Fibroblast of the aortic adventitia (primary cell): ENCODE measurements at places on chromosomes 2 and 18. TPM values are rescaled to one million over a fixed set of nuclear protein-coding genes. Genes with fewer than 3 reads are reported as not detected.

GRCh38 chr18:59839931-59840685 lies 59.7 kb upstream of the PMAIP1 start:
- DNase-seq: no peak

DNA sequence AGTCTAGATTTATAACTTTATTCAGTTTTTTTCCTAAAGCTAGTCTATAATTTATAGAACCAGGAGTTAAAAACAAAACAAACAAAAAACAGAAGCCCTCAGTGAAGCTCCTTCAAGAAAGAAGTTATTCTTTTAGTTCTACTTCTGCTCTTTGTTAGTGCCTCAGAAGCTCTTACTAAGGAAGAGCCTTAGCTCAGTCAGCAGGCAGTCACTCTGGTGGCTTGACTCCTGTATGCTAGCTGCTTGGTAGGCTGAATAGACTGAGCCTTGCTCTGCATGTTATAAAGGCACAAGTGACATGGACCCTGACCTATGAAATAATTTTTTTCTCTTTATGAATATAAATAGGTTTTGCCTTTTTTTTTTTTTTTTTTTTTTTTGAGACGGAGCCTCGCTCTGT lies 24.8 kb downstream of the NCOA1 start:
- no peak for DNase-seq

Gene PMAIP1
- 2.6 and 18.2 TPM in 2 replicates for total RNA-seq

Gene BIRC6
- 102 and 133 TPM in 2 replicates for total RNA-seq

DNA sequence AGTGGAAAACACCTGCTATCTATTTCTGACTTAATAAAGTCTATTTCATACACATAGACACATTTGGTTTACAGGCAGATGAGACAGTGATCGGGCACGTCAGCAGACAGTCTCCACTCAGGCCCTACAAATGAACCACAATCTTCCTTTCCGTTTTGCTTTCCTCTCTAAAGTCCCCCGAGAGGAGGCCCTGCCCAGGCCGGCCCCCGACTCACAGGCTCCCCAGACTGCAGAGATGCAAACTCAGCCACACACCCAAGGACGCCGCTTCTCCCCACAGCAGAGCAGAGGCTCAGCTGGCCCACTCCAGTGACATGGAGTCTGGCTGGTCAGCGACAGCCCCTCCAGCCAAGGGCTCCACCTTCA lies 9.3 kb upstream of the MTERF4 start:
- no peak for DNase-seq

DNA sequence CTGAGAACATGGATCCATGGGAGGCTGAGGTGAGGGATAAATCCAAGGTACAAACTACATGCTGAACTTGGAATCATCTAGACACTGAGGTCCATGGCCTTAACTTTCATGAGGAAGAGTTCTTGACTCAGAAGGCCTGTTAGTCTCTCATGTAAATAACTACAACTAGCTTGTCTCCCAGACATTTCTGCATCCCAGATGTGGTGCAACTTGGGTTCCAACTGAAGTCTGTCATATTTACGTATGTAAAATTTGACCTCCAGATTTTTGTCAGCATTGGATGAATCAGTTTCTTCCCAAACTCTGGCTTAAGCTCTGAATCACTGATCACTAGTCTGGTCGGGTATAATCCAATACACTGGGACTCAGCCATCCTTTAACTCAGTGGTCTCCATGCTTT lies 306.9 kb downstream of the PDE11A start:
- DNase-seq: no peak

DNA sequence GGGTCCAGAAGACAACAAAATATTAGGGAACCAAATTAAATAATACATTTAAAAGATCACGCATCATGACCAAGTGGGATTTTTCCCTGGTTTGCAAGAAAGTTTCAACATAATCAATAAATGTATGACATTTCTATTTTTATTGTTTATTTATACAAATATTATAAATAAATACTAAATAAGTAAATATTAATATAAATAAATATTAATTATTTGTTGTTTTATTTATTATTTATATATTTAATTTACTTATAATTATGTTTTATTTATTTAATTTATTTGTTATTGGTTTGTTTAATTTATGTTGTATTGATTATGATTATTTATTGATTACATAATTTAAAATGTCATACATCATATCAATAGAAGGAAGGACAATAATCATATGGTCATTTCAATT lies 242.5 kb upstream of the HNMT start:
- DNase-seq: no peak

DNA sequence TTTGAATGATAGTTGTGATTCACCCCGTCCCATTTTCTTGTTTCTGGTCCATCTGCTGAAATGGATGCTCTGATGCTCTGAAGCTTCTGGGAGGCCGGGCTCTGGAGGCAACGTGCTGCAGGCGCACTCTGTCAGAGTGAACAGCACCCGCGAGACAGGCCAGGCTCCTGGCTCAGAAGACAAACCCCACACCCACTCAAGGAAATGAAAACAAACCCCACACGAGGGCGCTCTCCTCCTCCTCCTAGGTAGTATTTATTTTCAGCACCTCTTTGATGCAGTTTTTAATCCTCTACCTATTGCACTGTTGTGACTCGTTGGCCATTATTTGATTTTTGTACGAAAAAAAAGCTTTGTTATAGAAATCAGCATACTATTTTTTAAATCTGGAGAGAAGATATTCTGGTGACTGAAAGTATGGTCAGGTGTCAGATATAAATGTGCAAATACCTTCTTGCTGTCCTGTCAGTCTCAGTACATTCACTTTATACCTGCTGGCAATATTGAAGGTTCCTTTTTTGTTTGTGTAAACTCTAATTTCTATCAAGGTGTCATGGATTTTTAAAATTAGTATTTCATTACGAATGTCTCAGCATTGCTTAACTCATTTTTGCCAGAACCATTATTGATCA lies 10.3 kb upstream of the CHST10 start:
- peak; percentile 59 for DNase-seq

- DNase-seq: no peak
Observed at GRCh38 chr2:57947398-57947797, 99.2 kb upstream of the VRK2 start.

DNA sequence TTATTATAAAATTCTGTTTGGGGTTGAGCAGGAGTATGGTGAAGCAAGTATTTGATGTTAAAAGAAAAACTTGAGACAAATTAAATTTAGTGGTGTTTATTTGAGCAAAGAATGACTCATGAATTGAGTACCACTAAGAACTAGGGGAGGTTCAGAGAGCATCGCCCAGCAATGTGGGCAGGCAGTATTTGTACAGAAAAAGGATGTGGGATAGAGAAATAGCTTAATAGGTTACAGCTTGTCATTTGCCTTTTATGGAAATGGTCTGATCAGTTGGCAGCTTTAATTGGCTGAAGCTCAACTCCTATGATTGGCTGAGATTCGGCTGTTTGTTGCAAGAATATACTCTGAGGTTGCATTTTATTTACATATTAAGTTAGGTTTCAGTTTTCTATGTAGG lies 68.2 kb downstream of the LRATD1 start:
- no peak for DNase-seq

- no peak for DNase-seq
Observed at GRCh38 chr2:209942936-209943605, 59.4 kb upstream of the RPE start.

DNA sequence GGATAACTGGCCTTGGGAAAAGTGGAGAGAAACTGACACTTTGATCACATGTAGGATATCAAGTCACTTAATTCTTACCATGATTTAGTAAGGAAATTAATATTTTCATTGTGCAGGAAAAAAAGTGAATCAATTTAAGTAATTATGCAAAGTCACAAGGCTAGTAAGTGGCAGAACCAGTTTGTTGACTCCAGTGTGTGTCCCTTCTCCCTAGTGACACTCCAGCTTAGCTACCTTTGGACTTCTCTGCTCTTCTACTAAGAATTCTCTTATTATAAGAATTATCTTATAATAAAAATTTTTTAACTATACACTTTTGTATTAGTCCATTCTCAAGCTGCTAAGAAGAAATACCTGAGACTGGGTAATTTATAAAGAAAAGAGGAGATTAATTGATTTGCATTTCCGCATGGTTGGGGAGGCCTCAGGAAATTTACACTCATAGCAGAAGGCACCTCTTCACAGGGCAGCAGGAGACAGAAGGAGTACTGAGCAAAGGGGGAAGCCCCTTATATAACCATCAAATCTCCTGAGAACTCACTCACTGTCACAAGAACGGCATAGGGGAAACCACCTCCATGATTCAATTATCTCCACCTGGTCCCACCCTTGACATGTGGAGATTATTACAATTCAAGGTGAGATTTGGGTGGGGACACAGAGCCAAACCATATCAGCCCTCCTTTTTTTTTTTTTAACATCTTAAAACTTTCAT lies 13.6 kb downstream of the COL4A4 start:
- DNase-seq: no peak

Gene MC5R
- total RNA-seq: not detected in 2 replicates

Gene ADCY3
- total RNA-seq: 42.0 and 50.3 TPM in 2 replicates

GRCh38 chr2:147937744-147938349 lies 82.7 kb downstream of the ORC4 start:
- peak; percentile 60 for DNase-seq

- no peak for DNase-seq
Observed at GRCh38 chr2:15471606-15472005, 89.5 kb downstream of the NBAS start.

DNA sequence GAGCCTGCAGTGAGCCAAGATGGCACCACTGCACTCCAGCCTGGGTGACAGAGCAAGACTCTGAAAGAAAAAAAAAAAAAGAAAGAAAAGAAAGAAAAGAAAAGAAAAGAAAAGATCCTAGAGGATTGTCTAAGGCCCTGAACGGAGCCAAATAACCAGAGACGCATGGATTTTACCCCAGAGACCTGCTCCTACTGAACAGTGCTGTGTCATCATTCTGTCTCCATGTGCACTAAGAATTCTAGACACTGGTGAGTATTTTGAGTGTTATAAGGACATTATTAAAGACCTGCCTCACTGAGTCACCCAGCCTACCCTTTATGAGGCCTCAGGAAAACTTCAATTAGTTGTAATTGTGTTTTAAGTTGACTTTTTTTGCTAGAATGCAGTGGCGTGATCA lies 61.9 kb upstream of the RIOK3 start:
- no peak for DNase-seq

- peak; percentile 35 for DNase-seq
Observed at GRCh38 chr18:59624369-59624765, 72.9 kb downstream of the CCBE1 start.

Gene LMAN2L
- total RNA-seq: 9.5 and 12.2 TPM in 2 replicates

DNA sequence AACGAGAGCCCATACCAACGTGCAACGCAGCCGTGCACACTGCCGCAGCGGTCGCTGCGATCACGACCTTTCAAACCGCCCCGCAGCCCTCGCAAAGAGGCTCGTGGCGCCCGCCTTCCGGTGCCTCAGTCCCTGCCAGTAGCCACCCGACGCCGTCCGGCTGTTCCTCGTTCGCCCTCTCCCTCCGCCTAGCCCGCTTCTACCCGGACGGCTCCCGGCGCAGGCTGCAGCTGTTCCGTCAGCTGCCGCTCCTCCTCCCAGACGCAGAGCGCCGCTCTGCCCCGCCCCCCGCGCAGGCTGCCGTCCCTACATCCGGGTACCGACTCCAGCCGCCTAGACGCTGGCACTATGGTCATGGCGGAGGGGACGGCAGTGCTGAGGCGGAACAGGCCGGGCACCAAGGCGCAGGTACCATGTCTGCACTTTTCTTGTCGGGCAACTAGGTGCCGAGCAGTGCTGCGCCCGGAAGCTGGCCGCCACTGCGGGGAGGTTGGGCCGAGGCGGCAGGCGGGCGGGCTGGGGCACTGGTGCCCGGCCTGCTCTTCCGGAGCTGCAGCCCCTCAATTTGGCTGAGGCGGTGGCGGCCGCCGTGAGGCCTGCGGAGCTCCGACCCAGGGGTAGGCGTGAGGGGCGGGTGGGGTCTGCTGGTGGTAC lies at the start of gene MOB4:
MOB4 (plus strand) TSS at position 328 of the 654 bp plus-strand sequence; CDS start at position 349, 21 bp downstream.
- DNase-seq: peak; percentile 92

Gene TNFRSF11A
- total RNA-seq: 0.08 and 1.1 TPM in 2 replicates

- no peak for DNase-seq
Observed at GRCh38 chr2:48480526-48480925, 49.4 kb upstream of the STON1 start.

Gene SLC38A11
- 0.45 TPM in 1 of 2 replicates, not detected in the other for total RNA-seq

Gene ARHGEF33
- 0.25 and 0.54 TPM in 2 replicates for total RNA-seq

Gene CTDP1
- 14.1 and 15.5 TPM in 2 replicates for total RNA-seq

DNA sequence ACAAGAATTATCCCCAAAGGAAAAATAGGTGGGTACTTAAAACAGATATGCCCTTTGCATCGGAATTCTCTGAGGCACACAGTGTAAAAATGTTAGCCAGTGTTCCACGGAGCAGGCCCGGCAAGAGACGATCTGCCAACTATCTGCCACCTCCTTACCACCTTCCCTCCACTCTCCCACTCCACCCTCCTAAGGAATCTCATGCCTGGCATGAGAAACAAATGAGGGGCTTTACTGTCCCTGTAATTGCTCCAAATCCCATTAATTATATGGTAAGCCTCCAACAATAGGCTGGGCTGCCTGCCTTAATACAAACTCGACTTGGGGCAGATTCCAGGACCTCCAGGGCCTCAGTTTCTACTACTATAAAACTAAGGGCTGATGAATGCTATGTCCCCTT lies 102.3 kb downstream of the ZBTB7C start:
- no peak for DNase-seq

Gene DYNAP
- not detected in 2 replicates for total RNA-seq

DNA sequence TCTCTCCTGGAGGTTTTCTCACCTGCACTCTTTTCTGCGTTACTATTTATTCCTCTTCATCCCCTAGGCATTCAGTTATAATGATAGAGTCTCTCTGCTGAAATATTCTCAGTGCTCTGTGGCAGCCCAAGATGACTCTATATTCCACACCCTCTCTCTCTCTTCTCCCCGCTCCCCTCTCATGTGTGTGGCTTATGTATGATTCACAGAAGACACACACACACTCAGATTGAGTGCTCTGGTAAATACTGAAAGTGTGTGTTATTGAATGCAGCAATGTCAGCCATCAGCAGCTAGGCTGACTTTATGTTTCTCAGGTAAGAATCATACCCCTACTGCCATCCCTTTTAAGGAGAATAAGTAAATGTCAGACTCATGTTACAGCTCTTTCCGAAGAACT lies 201.2 kb downstream of the SLC4A10 start:
- no peak for DNase-seq

Gene ANKRD62
- total RNA-seq: not detected in 2 replicates

DNA sequence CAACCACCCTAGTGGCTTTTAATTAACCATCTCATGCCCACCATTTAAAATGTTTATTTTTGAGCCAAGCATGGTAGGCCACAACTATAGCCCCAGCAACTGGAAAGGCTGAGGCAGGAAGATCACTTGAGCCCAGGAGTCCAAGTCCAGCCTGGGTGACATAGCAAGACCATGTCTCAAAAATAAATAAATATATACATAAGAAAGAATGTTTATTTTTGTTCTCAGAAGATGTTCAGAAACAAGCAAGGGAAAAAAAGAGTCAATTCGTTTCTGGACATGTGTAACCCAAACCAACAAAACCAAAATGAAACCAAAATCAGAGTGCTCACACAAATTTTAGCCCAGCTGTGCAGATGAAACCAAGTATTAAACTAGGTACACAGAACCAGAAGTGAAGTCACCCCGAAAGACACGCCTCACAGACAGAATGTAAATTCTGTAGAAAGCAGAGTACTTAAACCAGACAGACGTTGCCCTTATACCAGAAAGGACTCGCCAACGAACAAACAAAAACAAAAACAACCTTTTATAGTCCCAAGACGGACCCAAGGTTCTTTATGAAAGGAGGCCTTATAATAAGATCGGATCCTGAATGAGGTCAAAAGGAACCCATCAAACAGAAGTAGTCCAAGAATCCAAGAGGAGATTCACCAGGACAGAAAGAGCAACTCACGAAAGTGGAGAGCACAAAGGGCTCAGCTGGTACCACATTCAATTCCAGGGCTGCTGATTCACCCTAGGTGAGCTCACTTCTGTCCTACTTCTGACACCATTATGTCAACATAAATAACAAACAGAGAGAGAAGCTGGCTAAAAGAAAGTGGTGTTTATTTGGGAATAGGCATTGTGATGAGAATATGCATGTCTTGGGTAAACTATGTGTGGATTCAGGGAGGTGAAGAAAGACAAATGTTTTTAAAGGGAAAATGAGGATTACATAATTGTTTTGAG lies 31.8 kb upstream of the MTCL1 start:
- DNase-seq: no peak
